Left kidney (tissue), 8 donors: ENCODE measurements at places on chromosomes 2 and 18. TPM values are rescaled to one million over a fixed set of nuclear protein-coding genes. Genes with fewer than 3 reads are reported as not detected.

GRCh38 chr2:161415987-161416707 is at the start of gene TBR1:
Gene TBR1, plus strand, starts transcription at chr2:161416297. Its CDS starts 114 bp downstream, at chr2:161416411.
- no peak for DNase-seq

The TTR gene
- polyA plus RNA-seq = 0.23 TPM

GRCh38 chr2:239489481-239489880 is 88.7 kb upstream of the HDAC4 start:
- no peak for DNase-seq

GRCh38 chr2:10935953-10936942 is 24.5 kb downstream of the KCNF1 start:
- DNase-seq = no peak

GRCh38 chr2:140526575-140526974 is 1604.2 kb downstream of the LRP1B start:
- DNase-seq = no peak

DNA sequence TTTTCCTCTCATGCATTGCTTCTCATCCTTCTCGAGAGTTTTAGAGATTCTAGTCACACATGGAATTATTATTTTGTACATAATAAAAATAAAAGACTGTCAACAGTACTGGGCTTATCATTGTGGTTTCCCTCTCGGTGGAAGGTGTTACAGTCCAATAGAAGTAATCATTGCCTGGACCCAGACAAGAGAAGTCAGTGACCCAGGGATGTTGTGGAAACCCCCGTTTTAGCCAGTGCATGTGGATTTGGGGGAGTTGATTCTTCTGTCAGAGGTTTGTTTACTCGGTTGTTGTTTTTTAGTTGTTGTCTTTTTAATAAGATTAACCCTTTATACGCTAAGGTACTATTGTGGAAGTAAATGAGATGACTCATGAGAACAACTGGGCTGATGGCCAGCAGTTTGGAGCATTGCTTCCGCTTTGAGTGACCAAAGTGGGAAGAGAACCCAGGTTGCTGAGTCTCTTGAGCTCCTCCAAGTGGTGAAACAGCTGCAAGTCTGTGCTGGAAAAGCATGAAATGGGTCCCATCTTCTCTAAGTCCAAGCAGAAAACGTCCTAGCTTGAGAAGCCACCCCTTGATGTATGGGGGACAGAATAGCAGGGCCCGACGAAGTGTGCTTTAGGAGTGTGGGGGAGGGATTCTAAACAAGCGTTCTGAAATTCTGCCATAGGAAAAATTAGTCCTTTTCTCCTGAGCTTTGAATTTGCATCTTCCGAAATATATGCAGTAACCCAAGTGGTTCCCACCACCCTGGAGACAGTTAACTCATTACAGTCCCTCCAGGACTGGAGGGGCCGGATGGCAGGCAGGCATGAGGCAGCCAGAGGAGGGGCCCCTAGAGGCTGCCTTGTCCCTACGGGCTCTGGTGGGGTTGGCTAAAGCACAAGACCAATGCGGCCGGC is 61.8 kb upstream of the GPR45 start:
- no peak for DNase-seq

DNA sequence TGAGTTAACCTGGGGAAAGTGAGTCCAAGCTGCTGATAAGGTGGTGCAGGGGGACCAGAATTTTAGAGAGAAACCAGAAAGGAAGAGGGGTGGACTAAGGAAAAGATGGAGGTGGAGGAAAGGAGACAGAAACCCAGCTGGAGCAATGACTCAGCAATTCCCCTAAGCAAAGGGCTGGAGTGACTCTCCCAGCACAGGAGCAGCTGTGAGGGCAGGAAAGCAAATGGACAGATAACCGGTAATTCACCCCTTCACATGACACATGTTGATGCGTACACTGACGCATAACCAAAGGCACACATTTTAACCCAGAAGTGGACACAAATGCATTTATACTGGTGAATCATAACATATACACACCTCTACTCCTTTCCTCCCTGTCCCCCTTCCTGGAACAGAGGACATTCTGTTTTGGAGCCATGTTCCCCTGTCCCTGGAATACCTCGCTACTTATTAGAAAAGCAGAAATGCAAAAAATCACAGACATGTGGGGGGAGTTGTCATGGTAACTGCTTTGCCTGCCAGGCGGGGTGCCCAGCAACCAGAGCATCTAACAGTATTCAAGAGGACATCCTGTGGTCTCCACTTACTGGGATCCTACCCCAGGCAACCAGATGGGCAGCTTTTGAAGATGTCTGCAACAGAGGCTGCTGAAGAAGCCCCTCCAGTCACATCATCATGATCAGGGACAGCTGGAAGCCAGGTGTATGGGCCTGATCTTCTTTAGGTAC is 4.7 kb downstream of the CDK5R2 start:
- no peak for DNase-seq

DNA sequence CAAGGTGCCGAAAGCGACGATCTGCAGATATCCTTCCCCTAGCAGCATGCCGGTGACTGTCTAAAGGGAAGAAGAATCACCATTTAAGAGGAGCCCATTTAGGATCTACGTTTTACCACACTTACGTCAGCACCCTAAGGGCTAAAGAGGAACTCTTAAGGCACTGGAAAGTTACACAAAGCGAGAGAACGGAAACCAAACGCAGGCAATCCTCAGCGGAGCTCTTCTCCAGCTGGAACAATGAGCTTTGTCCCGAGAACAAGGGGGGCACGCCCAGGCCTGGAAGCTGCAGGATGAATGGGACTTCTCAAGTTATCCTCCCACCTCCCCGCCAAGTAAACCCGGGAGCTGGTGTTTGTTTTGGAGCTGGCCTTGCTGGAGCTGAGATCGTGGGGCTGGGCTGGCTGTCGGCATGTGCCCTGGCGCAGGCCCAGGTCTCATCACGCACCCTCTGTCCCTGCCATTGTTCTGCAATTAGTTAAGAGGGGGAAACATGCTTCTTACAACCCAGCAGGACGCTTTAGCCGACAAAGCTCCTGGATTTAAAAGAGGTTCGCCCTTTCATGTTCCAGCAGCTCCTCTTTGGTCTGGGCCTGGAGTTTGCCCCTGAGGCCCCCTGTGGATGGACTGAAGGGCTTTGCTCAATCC is 36.4 kb downstream of the PXDN start:
- DNase-seq = no peak

The LIMS2 gene
- 15.5 TPM for polyA plus RNA-seq

GRCh38 chr2:120422465-120423160 is 76.7 kb downstream of the INHBB start:
- no peak for DNase-seq

DNA sequence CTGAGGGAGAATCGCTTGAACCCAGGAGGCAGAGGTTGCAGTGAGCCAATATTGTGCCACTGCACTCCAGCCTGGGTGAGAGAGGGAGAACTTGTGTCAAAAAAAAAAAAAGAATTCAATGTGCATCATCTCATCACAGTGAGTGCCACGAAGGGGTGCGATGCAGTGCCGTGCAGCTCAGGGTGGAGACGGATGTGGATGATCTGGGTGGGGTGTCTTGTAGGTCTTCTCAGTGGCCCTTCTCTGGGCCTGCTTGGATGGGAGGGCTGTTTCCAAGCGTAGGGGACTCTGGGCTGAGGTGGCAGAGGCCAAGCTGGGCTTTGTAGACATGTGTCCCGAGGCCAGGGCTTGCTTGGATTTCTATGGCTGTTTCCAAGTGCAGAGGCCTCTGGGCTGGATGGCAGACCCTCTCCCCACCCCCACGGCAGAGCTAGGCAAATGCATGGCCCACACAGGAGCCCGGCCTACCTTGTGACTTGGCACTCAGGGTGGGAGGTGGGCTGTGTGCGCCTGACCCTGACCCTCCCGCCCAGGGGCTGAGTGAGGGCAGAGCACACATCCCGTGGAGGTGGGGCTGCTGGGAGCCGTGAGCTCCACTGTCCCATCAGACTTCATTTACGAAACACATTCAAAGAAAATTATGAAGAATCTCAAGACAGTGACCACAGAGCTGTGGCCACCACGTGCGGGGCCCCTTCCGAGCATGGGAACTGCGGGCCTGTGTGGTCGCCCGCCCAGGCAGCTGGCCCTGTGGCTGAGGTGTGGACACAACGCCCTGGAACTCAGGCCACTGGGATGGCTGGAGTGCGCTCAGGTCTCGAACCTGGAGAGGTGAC is 76.4 kb downstream of the ASB1 start:
- no peak for DNase-seq
